Heart left ventricle (tissue), 16 donors: ENCODE measurements at places on chromosomes 4 and X. TPM values are rescaled to one million over a fixed set of nuclear protein-coding genes. Genes with fewer than 3 reads are reported as not detected.

The ZDHHC15 gene
- polyA plus RNA-seq, result 1.3 TPM

GRCh38 chr4:55272589-55272988 lies 73.5 kb upstream of the SRD5A3 start:
- DNase-seq, result no peak

GRCh38 chr4:18529482-18529881 lies 507.9 kb upstream of the LCORL start:
- no peak for DNase-seq

DNA sequence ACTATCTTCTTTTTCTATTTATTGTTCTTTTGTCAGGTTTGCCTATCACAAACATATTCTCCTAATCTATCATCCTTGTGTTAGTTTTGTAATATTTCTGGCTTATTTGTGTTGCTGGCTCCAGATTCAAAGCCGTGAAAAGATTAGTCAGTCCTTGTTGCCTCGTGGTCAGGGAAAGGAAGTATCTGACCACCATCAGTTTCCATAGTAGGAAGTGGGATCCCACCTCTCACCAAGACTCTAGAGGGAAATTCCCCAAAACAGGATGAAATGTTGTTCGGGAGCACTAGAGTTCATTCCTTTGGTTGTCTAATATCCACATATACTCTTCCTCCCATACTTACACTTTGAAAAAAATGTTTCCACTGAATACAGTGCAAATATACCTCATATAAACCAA lies 131.0 kb upstream of the HUWE1 start:
- DNase-seq, result no peak

- no peak for DNase-seq
Measured at GRCh38 chr4:106195435-106195950, 120.5 kb downstream of the TBCK start.

DNA sequence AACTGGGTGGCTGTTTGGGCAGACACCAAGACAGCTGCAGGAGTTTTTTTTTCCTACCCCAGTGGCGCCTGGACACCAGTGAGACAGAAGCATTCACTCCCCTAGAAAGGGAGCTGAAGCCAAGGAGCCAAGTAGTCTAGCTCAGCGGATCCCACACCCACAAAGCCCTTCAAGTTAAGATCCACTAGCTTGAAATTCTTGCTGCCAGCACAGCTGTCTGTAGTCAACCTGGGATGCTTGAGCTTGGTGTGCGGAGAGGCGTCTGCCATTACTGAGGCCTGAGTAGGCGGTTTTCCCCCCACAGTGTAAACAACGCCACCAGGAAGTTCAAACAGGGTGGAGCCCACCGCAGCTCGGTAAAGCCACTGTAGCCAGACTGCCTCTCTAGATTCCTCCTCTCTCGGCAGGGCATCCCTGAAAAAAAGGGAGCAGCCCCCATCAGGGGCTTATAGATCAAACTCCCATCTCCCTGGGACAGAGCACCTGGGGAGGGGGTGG lies 171.4 kb downstream of the ARHGEF9 start:
- DNase-seq, result no peak

DNA sequence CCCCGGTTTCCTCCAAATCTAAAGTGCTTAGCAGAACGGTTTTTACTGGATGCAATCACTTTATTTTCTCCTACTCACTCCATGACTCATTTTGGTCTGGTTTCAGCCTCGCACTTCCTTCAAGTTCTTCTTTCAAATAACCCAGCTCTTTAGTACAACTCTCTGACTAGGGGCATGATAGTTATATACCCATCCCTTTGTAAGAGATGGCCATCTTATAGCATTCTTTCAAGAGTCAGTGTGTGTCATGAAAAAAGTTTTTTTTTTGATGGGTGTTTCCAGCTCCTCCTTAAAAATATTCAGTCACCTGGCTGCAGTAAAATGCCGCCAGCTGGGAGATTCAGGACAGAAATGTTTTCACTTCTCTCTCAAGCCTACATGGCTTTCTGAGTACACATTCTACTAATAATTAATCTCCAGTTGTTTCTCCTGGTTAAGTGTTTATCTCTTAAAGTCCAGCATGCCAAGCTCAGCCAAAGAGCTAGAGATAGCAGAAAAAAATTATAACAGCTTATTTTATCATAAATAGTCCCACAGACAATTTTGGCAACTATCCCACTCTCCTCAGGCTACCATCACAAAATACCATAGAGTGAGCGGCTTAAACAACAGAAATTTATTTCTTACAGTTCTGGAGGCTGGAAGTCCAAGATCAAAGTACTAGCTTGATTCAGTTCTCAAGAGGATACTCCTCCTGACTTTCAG lies 139.3 kb downstream of the GASK1B start:
- DNase-seq, result no peak

DNA sequence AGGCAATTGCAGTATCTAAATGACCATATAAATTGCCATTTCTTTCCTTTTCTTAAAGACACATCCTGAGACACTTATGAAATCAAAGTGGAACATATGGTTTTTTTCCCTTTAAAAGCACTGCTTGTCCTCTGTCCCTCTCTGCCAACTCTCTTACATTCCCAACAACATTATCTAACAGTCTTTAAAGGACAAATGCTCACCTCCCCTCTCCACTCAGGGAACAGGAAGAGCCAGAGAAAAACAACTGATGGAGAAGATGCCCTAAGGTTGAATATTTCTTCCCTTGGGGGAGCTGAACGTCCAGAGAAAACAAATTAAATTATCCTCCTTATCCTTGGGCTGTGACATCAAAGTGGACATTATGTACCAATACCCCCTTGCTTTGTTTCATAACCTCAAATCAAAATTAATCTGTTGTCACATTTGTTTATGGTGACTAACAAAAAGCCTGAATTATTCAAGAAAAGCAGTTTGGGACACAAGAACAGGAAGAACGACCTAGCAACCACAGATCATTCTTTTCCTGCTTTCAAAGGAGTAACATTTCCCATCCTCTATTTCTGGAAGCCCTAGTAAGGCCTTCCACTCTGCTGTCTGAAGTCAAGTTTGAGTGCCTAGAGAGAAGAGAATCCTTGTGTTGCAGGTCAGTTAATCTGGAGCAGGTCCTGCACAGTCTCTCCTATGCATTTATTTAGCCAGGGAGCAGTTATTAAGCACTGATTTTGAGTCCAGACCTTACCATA lies 52.6 kb upstream of the PAGE1 start:
- DNase-seq, result no peak

The HTR2C gene
- polyA plus RNA-seq, result not detected
